ENCODE measurements at places on chromosomes 7 and 10.
A peak's percentile ranks its signal among the peaks of the same experiment; 100 is the strongest.

GRCh38 chr10:62582804-62583208 is 208.6 kb downstream of the ZNF365 start:
- no peak for DNase-seq

- no peak for DNase-seq
These were observed 273.8 kb downstream of the AUTS2 start for GRCh38 chr7:69871886-69872569.

DNA sequence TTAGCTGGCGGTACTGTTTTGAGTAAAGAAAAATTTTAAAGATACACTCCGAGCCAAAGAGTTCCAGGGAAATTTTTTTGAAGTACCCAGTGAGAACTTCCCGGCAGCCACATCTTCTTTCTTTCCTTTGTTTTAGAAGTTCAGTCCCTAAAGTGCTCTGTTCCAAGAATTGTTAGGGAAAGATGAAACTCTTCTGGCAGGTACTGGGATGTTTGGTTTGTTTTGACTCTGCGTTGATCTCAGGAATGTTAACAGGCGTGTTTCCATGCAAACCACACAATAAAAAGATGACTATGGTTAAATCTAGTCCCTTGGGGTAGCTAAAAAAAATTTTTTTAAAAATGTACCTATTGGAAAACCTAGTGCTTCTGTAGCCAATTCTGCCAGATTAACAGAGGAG is 224.7 kb upstream of the PHYHIPL start:
- no peak for DNase-seq

GRCh38 chr7:8211725-8212096 is 50.3 kb downstream of the ICA1 start:
- DNase-seq: no peak

DNA sequence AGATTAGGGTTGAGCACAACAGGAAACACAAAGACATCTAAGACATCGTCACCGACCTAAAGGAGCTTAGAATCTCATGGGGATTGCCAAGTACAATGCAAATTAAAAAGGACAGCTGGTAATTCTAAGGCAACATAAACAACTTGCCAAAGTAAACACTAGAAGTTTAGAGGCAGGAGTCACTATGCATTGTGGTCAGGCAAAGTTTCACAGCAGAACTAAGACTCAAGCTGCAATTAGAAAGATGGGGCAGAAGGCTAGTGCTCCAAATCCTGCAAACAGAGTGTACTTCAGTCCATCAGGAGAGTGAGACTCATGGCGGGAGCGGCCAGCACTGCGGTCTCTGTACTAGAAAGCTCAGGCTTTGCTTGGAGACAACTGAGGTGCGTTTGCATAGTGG is 52.7 kb downstream of the HIPK2 start:
- no peak for DNase-seq

DNA sequence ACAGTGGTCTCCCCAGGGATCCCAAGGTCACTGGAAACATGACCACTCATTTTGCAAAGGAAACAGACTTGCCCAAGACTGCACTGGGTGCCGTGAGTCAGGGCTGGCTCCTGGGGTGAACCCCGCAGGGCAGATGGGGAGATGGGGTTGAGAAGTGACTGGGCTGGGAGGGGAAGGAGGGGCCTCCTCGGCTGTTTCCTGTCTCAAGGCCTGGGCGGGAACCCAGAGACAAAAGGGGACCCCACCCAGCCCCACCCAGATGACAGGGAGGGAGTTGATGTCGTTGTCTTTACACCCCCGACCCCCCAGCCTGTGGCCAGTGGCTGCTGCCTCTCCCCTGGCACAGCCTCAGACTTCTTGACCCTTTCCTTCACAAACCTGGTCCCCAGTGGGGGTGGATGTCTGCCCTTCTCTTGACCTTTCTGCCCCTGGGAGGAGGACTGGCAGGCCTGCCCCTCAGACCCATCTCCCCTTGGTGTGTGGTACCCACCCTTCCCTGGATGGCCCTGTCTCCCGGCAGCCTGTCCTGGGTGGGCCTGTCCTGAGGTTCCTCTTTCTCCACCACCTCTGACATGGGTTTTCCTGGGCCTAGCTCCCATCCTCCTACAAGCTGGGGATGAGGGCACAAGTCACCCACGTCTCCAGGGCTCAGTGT is 1.4 kb downstream of the MYO1G start:
- peak; percentile 70 for DNase-seq

DNA sequence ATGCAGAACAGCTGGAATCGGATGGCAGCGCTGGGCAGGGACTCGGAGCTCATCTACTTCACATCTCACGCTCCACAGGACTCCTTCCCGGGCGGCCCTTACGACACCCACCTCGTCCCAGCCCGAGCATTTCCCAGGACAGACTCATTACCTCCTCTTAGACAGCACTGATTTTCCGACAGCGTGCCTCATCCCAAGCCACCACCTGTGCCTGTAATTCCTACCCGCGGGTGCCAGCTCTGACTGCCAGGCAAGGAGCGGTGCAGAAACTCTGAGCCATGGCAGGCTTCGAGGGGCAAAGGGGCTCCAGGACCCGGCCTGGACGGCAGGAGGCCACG is 25.6 kb downstream of the GPER1 start:
- DNase-seq: no peak

Data from stimulated activated CD8-positive, alpha-beta memory T cell treated with anti-CD3 and anti-CD28 coated beads, Interleukin-4, amount 100 ng/mL, for 24 hours (primary cell).